ENCODE measurements at places on chromosomes 2 and 18.

DNA sequence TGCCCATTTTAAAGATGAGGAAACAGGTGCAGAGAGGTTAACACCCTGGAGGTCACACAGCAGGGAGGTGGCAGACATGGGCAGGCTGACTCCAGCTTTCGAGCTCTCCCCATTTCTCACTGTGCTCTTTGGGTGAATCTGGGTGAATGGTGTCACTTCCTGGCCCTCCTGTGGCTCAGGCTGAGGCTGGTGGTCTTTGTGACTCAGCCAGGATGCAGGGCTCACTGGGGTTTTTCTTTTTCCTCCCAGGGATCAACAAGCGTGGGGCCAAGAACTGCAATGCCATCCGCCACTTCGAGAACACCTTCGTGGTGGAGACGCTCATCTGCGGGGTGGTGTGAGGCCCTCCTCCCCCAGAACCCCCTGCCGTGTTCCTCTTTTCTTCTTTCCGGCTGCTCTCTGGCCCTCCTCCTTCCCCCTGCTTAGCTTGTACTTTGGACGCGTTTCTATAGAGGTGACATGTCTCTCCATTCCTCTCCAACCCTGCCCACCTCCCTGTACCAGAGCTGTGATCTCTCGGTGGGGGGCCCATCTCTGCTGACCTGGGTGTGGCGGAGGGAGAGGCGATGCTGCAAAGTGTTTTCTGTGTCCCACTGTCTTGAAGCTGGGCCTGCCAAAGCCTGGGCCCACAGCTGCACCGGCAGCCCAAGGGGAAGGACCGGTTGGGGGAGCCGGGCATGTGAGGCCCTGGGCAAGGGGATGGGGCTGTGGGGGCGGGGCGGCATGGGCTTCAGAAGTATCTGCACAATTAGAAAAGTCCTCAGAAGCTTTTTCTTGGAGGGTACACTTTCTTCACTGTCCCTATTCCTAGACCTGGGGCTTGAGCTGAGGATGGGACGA, 13.2 kb downstream of the ITM2C start:
- peak; percentile 62 for DNase-seq

DNA sequence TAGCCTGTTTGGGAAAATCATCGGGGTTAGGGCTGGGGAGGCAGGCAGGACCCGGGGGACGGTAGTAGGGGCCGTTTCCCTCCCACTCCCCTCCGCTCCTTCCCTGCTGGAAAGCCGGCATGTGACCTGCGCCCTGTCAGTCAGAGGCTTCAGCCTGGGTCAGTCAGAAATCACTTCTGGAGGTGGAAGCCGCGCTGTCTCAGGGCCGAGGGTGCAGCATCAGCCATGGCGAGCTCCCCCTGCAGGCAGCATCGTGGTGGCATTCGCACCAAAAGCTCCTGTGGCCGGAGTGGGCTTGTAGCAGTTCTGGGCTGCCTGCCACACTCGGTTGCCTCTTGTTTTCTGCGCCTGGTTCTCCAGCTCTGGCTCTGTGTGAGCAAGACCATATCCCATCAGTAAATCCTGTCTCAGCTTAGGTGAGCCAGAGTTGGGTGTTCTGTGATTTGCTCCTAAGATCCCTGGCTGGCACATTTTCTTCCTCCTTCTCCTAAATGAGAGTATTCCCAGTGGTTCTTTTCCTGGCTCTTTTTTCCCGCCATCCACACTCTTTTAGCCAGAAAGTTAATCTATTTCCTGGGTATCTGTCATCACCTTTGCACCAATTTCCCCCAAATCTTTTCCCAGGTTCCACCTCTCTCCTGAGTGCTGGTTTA, 123.9 kb upstream of the CD302 start:
- peak; percentile 47 for DNase-seq

DNA sequence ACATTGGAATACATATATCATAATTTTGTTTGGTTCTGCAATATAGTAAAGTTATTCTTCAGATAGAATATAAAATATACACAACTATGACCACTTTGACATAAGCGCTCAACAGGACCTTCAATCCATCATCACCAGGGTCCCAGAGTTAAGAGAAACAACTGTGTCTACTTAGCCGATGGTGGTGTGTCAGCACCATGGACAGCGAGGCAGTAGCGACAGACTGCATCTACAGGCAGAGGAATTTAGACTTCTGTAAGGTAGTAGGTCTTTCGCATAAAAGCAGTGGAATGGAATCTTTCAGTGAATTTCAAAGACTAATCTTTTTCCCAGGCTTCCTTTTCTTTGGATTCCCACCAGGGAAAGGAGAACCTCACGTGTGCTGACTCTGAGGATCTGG, 20.5 kb upstream of the LRPPRC start:
- no peak for DNase-seq

DNA sequence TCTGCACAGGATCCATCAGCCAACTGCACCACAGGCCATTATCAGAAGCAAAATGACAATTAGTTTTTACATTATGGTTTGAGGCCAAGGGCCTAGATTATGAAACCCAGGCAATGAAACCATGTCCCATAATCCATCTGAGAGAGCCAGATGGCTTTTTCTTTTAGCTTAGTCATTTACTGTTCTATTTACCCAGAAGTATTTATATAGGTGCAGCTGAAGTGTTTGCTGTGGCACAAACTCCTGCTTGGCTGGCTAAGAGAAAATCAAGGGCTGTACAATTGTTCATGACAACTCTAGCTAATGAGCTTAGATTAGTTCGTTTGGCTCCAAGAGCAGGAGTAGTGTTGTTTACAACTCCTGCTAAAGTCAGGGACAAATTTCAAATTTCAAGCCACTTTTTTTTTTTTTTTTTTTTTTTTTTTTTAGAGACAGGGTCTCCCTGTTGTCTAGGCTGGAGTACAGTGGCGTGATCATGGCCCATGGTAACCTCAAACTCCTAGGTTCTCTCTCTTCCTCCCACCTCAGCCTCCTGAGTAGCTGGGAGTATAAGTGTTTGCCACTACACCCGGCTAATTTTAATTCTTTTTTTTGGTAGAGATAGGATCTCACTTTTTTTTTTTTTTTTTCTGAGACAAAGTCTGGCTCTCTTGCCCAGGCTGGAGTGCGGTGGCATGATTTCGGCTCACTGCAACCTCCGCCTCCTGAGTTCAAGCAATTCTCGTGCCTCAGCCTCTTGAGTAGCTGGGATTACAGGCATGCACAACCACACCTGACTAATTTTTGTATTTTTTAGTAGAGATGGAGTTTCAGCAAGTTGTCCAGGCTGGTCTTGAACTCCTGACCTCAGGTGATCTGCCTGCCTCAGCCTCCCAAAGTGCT, 18.4 kb upstream of the REV1 start:
- no peak for DNase-seq

DNA sequence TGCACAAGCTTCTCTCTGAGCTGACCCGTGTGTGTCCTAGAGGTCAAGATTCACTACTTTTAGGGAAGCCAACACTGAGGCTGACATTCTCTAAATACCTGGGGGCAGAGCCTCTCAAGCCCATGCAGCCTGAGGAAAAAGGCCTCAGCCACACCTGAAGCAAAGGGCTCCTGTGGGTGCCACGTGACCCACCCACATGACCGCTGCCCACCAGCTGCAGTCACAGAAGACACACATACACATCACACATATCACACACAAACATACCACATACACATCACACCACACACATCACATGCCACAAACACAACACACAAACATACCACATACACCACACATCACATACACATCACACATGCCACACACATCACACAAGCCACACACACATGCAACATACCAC, 14.6 kb downstream of the TMEM177 start:
- DNase-seq = no peak

Data from stimulated activated CD8-positive, alpha-beta memory T cell treated with anti-CD3 and anti-CD28 coated beads, Interleukin-12 subunit alpha, Interleukin-12 subunit beta, amount 100 ng/mL, for 4 hours (primary cell).